Stimulated activated CD8-positive, alpha-beta memory T cell treated with anti-CD3 and anti-CD28 coated beads, Interleukin-7, amount 100 ng/mL, for 1 hour (primary cell): ENCODE measurements at places on chromosomes 5 and 9.
A peak's percentile ranks its signal among the peaks of the same experiment; 100 is the strongest.

- no peak for DNase-seq
Measured at GRCh38 chr9:34072868-34073590, 24.3 kb upstream of the UBAP2 start.

DNA sequence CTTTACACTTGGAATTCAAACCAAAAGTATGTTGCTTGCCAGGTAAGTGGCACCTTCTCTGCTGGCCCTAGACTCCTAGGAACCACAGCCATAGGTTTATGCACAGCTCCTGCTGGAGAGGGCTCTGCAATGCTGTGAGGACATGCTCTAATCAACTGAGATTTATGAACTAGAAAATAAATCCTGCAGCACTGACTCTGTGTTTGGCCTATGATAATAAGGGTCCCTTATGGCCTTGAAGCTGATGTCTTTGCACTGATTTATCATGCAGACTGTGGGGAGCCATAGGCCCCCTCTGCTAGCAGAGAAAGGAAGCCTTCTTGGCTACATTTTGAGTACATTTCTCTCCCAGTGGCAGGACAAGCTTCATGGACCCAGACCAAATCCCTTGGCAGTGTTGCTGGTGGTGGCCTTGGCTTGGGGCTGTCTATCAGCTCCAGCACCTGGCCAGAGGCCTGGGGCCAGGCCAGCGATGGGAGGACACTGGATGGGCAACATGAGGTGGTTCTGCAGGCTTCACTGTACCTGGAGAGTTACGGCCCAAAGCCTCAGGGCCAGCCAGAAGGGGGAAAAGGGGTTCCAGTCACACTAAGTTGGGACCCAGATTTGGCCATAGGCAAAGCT, 178.0 kb downstream of the SEMA6A start:
- no peak for DNase-seq

- DNase-seq = no peak
Measured at GRCh38 chr5:160082614-160083500, 36.4 kb downstream of the PWWP2A start.

GRCh38 chr5:154517810-154518437, 39.9 kb upstream of the HAND1 start:
- DNase-seq = no peak

DNA sequence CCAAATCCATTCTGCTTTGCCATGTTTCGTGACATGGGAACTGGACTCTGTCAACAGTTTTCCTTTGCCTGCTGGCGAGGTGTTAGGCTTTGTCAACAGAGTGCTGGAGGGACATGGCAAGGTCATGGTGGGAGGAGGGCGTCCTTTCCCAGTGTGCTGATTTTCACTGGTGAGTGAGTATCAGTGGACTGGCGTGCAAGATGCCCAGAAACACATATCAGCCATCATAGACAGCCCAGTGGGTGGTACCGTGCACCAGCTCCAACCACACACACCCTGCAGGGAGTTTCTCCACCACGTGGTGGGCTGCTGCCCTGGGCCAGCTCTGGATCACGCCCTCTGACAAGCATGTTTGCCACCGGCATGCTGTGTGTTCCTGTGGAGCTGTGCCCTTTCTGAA, 50.0 kb upstream of the ABL1 start:
- DNase-seq = no peak

DNA sequence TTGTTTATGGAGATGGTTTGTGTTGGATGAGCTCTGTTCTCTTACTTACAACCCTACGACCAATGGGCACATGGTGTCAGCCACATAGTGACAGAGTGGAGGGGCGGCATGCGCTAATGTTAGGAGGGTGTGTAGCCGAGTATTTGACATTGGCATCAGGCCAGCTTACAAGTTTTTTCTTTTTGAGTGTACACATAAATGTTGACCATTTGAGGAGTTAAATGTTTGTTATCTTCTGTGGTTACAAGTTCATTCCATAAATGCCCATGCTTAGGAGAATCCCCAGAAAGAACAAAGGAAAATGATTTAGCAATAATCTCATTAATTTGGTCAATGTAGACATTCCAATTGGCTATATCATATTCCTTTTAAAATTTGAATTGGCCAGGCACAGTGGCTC, 180.1 kb upstream of the ELL2 start:
- no peak for DNase-seq

GRCh38 chr5:109468737-109469420, 59.1 kb upstream of the PJA2 start:
- peak; percentile 47 for DNase-seq

DNA sequence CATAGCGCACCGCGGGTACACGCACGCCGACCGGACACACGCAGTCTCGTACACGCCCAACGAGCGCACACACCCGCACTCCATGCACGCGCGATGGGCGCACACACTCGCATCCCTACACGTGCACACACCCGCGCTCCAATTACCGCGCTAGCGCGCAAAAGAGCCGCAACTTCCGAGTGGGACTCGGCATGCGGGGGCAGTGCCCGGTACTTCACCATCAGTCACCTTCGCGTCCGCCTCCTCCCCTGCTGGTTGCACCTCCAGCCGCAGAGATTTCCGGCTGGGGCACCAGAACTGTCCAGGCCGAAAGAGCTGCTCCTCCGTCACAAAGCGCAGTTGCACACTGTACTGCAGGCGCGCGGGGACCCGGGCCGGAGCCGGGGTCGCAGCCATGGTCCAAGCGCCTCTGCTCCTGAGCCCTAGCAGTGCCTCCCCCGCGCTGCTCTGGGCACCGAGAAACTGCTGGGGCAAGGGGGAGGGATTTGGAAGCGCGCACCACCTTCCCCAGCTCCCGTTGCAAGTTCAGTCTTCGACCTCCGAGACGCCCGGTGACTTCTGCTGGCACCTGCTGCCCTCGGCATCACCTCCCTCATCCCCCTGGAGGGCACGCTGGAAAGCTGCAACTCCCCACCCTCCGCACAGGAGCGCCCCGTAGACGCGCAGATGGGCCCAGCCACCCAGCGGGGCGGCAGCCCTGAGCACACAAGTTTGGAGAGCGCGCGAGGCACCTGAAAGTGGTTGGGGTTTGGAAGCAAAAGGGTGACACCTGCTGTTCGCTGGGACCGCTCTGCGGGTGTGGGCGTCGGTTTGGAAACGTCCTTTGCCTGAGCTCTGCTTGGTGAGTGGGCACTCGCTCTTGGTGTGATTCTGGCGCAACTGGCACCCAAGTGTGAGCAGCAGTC, 337.4 kb upstream of the PUM3 start:
- no peak for DNase-seq

- DNase-seq = no peak
Measured at GRCh38 chr5:178341851-178342140, 109.2 kb upstream of the PHYKPL start.
